D721Med (cell line): ENCODE measurements at places on chromosomes 5 and 9.

DNA sequence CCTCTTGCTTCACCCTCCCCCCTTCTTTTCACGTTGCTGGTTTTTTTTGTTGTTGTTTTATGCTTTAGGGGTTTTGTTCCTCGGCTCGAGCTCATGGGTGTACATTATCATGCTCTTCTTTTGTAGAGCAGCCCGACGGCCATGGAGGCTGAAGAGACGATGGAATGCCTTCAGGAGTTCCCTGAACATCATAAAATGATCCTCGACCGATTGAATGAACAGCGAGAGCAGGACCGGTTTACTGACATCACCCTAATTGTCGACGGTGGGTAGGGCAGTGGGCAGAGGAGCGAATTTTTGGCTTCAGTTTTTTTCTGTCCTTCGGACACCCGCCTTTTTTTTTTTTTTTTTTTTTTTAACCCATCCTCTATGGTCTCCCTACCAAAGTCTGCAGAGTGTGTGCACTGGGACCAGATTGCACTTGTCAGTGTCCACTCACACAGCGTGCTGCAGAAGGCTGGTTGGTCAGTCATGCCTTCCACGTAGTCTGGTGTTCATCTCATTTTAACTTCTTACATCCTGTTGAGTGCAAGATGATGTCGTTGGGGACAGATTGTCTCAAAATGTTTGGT lies 1.3 kb downstream of the ZNF131 start:
- DNase-seq: no peak

DNA sequence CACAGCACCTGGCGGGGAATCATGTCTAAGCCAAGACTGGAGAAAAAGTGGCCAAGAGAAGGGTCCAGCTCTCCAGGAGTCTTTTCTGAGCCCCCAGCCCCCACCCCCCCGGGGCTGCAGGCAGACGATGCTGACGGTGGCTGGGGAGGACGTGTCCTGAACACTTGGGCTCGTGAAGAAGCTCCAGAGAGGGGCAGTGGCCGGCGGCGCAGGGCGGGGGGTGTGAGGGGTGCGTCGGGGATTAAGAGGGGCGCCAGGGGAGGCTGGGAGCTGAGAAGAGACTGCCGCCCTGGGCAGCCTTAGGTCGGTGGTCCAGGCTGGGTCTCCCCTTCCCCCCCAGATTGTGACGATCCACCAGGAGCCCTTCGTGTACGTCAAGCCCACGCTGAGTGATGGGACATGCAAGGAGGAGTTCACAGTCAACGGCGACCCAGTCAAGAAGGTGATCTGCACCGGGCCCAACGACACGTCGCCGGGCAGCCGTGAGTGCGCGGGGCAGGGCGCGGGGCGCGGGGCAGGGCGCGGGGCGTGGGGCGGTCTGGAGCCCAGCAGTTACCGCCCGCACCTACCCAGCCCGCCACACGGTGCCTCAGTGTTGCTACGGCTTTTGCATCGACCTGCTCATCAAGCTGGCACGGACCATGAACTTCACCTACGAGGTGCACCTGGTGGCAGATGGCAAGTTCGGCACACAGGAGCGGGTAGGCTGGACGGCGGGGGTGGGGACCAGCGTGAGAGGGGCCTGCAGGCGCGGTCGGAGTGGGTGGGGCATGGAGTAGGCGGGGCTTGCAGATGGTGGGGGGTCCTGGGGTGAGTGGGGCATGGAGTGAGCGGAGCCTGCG lies 8.9 kb downstream of the LRRC26 start:
- no peak for DNase-seq

DNA sequence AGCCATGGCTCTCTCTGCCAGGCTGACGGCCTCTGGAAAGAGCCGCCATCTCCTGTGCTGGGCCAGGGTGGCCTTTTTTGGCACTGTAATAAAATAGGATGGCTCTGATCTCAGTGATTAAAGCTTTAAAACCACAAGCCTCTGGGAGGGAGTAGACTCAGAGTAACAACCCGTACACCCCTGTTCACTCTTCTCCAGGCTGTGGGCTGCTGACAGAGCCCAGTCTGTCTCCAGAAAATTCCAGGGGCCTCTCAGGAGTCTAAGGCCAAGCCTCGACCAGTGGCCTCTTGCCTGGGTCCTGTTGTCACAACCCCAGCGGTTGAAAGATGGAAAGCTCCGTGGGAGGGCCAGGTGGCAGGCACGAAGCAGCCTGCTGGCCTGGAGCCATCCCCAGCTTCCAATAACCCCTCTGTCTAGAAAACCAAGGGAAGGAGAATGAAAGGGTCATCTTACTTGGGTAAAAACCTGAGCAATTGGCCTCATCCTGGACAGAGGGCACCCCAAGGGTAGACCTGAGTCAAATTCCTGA lies 286.7 kb upstream of the ZNF462 start:
- DNase-seq: no peak

- no peak for DNase-seq
These were observed 202.7 kb upstream of the RGMB start for GRCh38 chr5:98570661-98571191.

- DNase-seq: no peak
These were observed 75.0 kb downstream of the TLE1 start for GRCh38 chr9:81614335-81614734.

DNA sequence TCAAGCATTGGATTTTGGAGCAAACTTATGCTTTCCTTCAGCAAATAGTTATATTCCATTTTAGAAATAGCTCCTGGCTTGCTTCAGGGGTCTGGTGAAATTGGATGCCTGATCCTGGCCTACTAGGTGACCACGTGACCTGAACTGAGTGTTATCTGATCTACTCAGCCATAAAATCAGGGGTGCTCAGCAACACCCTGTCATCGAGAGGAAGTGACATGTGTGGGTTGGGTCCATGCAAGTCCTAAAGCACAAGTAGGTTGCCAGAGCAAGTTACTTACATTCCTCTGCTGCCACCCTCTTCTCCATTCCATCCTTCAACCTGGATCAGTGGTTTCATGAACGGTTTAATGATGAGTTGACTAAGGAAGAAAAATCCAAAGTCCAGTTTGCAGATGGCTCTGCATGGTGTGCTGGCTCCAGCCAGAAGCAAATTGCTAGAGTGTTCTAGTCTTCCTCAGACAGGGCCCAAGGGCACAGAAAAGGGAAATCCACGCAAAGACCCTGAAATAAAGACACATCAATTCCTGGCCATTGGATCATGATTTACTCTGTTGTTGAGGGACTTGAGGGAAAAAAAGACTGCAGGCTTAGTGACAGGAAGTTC lies 2.8 kb upstream of the FAM193B start:
- no peak for DNase-seq

- DNase-seq: no peak
These were observed 151.0 kb upstream of the SLC24A2 start for GRCh38 chr9:19939734-19940278.

DNA sequence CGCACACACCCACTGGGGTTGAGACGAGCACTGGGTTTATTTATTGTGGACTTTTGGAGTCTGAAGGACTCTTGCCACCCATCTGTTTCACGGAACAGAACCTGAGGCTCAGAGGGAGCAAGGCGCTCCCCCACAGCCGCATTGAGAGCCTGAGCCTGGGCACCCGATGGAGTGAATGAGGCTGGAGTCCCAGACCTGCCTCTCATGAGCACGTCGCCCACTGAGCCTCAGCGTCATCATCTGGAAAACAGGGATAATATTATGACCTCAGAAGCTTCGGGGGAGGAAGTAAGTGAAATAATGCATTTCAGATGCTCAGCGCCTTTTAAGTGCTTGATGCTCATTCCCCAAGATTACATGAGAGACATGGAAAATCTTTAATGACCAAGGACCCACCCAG lies 5.5 kb downstream of the NEK6 start:
- DNase-seq: no peak

DNA sequence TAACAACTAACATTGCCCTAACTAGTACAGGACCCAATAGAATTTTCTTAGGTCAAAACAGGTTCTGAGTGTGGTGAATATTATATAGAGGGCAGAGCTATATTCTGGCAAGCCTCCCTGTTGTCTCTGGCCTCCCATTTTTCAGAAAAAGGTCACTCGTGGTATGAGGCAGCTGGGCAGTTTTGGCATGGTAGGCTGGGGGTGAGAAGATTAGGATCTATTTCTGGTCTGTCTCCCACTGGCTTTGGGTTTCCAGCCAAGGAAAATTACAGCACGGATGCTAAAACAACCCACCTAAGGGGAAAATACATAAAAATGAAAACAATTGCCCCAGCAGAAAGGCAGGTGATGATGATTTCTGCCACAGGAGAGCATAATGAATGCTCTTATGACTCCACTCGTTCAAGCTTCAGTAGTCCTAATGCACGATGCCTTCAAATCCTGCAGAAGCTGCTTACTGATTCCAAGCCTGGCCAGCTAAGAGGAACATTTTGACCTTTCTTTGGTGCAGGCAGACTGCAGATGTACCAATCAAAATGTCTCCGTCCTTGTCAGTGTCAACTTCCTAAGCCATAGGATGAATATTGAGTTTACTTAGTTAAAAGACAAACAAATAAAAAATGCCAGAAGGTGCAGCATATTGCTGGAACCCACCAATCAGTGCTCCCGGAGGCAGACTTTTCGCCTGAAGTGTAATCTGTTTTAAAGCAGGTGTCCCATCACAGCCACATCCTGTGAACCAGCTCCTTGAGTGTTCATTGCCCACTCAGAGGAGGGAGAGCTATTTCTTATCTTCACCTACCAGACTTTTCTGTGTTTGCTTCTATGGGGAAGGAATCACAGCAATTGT lies 435.4 kb downstream of the ZSWIM6 start:
- DNase-seq: no peak

DNA sequence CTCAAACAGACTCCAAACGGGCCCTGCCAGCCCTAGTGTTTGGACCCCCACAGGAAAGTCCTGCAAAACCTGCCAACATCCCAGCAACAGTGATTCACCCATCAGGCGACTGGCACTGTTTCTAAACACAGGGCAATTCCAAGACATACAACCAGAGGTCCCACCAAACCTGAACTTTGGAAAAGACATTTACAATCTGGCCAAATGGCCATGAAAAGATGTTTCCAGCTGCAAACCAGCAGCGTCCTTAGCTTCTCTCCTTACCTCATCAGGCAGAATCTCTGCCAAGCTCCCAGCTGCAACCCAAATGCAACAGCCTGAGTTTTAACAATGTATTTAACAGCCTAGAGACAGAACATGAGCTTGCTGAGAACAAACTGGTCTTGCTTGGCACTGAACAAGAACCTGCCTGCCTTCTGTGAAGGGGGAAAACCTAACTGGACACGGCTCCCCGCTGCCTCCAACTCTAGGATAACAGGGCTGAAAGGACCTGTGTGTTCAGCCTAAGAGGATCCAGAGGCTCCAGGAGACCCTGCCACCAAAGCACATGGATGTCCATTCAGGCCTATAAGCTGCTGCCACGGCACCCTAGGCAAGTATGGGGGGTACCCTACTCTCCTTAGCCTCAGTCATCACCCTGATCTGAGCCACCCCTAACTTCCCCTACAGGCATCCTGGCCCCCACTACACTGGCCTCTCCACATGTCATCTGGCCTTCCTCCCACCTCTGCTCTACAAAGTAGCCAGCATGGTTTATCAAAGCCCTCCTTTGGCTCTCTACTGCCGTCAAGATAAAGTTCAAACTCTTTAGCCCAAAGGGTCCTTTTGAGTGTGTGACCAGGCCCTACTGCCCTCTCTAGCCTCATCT lies 5.6 kb downstream of the P4HA2 start:
- DNase-seq: no peak

GRCh38 chr5:132256086-132256782 lies 1.3 kb upstream of the PDLIM4 start:
- DNase-seq: no peak

GRCh38 chr5:68748101-68748500 lies 345.7 kb upstream of the SLC30A5 start:
- no peak for DNase-seq

DNA sequence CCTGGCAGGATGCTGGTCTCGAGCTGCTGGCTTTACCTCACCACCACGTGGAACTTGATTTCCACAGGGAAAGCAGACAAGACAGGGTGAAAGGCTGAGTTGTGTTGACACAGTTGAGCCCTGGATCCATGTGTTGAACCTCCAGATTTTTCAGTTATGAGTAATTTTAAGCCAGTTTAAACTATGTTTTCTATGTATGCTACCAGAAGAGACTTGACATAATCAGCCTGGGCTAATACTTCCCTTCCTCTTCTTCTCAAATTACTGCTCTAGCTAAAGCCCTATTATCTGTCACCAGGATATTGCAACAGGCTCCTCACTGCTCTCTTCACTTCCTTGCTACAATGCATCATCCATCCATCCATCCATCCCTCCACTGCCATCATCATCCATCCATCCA lies 12.0 kb upstream of the PHYKPL start:
- DNase-seq: no peak

GRCh38 chr5:155418960-155419579 lies 405.5 kb downstream of the KIF4B start:
- DNase-seq: no peak

DNA sequence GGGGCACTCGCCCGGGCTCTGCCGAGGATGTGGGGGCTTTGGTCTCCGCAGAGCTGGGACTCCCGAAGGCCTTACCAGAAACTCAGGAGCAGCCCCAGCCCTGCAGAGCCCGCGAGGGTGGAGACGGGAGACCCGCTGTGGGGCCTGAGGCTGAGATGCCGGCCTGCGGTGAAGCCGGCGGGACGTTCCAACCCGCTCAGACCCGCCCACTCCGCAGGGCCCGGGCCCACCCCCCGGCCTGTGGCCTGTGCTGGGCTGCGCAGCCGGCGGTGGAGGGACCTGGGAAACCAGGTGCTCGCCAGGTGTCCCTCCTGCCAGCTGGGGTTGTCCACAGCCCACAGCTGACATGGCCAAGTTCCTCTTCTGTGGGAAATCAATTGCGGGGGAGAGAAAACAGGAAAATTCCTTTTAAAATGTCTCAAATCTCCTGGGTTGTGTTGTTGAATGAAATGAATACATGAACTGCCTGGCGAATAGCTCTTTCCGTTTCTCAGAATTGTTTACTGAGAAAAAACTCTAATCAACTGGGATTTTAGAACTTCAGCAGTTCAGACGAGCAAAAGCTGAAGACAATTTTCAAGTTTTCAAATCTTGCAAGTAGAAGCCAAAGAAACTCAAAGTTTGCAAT lies 49.0 kb upstream of the IRX4 start:
- no peak for DNase-seq

DNA sequence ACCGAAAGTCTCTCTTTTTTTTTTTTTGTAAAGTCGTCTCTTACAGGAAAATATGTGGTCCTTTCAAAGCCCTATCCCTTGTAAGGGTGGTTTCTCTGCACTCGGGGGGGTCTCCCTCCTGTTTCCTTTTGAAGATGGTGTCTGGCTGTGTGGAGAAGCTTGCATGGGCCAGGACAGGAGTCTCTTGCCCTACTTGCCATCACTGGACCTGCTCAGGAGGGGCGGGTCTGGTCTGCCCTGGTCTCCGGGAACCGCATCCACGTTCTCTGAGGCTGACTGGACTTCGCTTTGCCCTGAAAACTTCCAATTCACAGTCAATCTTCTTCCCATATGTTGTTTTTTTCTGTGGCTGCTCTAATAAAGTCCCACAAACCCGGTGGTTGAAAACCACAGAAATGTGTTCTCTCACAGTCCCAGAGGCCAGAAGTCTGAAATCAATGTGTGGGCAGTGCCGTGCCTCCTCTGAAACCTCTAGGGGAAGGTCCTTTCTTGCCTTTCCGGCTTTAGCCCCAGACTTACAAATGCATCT lies 92.9 kb upstream of the IER5L start:
- DNase-seq: no peak

GRCh38 chr9:132016456-132016855 lies 63.2 kb downstream of the MED27 start:
- DNase-seq: no peak
